Cardiac fibroblast (primary cell): ENCODE measurements at places on chromosomes 11 and 22.

GRCh38 chr11:64514590-64514989 is 76.4 kb upstream of the SLC22A12 start:
- DNase-seq, result no peak

GRCh38 chr11:102447193-102447592 is 5.4 kb downstream of the TMEM123 start:
- DNase-seq, result no peak

- DNase-seq, result peak; percentile 17
Observed at GRCh38 chr22:28381429-28382167, 298.0 kb downstream of the TTC28 start.

DNA sequence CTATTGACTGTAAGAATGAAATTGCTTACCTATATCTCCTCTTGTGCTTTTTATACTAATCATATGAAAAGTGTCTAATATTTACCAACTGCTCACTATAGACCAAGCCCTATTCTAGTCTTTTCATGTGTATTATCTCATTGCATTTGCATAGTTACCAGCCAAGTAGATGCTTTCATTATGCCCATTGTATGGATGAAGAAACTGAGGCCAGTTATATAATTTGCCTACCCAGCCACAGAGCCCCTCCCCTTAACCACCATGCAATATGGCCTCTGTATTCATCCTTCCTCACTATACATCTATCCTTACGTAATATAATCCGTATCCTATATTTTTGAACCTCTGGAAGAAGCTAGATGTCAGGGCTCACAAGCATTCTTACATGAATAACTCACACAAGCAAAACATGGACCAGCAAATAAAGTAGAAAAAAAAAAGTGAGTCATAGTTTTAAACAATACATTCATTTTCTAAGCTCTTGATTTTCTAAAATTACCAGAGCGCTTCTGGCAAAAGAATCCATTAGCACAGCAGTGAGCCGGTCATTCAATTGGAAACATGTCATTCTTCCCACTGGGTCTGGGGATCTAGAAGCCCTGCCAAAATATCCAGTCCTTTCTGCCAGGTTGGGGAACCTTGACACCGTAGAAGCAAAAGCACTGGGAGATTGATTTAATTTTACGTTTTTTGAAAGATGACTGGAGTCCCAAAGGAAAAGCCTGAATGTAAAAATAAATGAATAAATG is 80.0 kb downstream of the C11orf91 start:
- peak; percentile 83 for DNase-seq

GRCh38 chr11:112962579-112963367 is 1.6 kb downstream of the NCAM1 start:
- peak; percentile 15 for DNase-seq
